ENCODE measurements at places on chromosomes 7 and 10.

- DNase-seq = no peak
Measured at GRCh38 chr10:13706604-13707003, 119.8 kb downstream of the PRPF18 start.

GRCh38 chr10:71345694-71346093, 26.6 kb downstream of the SLC29A3 start:
- no peak for DNase-seq

DNA sequence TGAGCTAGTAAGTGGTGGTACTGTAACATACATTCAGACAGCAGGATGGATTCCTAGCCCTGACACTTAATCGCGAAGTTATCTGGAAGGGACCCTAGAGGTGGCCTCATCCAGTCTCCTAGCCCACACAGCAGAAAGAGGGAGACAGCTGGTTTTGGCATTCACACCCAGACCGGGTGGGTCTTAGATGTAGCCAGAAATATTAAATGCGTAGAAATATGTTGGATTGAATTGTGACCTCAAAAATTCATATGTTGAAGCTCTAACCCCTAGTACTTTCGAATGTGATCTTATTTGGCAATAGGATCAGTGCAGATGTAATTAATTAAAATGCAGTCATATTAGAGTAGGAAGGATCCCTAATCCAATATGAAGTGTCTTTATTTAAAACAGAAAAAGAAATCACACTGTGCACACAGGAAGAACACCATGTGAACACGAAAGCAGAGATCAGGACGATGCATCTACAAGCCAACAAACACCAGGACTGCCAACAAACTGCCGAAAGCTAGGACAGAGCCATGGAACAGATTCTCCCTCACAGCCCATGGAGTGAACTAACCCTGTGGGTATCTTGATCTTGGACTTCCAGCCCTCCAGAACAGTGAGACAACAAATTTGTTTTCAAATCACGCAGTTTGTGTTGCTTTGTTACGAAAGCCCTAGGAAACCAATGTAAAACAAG, 2.9 kb upstream of the XPNPEP1 start:
- no peak for DNase-seq

GRCh38 chr10:122249991-122250750, 20.9 kb upstream of the BTBD16 start:
- DNase-seq = no peak

GRCh38 chr7:93165447-93165846, 17.3 kb upstream of the SAMD9L start:
- DNase-seq = no peak

DNA sequence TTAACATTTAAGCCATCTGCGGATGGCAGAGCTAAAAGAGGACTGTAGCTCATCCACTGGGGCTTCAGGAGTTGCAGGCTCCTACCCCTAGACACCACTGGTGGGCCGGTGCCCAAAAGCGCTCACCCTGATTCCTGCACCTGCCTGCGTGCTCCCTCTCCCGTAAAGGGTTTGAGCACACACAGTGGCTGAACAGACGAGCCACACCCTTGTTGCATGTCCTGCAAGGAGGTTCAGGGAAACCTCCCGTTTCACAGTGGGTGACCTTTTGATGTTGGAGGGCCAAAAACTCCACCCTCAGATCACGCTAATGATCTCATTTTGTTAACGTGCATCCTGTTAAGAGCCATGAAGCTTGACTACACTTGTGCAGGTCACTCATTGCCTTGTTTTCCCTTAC, 37.9 kb downstream of the SYPL1 start:
- DNase-seq = no peak

All from amygdala (tissue), 56 donors.